Liver (tissue), 10 donors: ENCODE measurements at places on chromosomes 13 and 19.

DNA sequence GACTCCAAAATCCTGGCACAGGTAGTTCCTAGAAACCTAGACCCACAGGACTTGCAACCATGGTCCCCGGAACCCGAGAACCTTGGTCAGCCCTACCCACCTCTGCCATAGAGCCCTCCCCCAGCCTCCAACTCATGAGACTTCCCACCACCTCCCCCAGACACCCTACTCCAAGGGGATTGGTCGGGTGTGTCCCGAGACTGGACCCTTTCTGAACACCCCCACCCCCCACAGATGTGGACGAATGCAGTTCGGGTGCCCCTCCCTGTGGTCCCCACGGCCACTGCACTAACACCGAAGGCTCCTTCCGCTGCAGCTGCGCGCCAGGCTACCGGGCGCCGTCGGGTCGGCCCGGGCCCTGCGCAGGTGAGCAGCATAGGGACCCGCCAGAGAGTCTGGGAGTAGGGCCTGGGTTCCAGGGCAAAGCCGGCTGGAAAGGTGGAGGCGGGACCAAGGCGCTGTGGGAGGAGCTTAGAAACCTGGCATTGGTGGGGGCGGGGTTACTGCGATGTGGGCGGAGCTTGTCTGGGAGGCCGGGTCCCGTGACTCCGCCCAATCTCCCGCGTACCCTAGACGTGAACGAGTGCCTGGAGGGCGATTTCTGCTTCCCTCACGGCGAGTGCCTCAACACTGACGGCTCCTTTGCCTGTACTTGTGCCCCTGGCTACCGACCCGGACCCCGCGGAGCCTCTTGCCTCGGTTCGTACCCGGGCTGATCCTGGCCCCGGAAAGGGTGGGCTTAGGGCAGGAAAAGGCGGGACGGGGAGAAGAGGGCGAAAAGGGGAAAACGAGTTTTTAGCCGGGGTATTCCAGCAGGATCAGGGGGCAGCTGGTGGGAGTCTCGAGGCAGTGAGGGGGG, 11.9 kb downstream of the LTBP4 start:
- peaks cover 4% of the 10 kb centered on the region for H3K27me3 ChIP-seq
- no peaks in the 10 kb centered on the region for H3K36me3 ChIP-seq
- H3K4me1 ChIP-seq: peaks cover 20% of the 10 kb centered on the region
- peak; percentile 79 for DNase-seq
- no peak overlapping the region for H3K27ac ChIP-seq

- no peak overlapping the region for H3K4me3 ChIP-seq
- no peaks in the 10 kb centered on the region for H3K27me3 ChIP-seq
- H3K4me1 ChIP-seq: no peaks in the 10 kb centered on the region
- no peak overlapping the region for H3K27ac ChIP-seq
These were observed 109.3 kb downstream of the ABCC4 start for GRCh38 chr13:95191821-95192563.

GRCh38 chr19:51187395-51188226, 37.3 kb upstream of the CD33 start:
- no peaks in the 10 kb centered on the region for H3K4me1 ChIP-seq
- H3K36me3 ChIP-seq: no peaks in the 10 kb centered on the region
- no peaks in the 10 kb centered on the region for H3K27me3 ChIP-seq
- no peak overlapping the region for H3K4me3 ChIP-seq

DNA sequence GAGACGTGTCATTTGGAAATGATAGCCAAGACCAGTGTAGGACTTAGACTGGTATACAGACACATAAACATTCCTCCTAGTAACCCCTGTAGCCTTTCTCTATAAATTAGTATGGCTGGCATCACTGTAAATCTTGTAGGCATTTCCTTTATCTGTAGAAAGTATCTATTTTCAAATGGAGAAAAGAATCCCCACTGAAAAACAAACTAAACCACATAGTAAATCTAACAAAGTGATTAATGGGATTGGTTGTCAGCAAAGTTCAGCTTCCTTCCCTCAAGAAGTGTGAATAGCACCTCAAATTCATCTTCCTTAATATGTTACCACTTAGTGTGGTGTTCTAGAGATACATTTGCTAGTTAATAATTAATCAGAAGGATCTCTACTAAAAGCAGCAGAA, 119.4 kb upstream of the NBEA start:
- no peak overlapping the region for H3K27ac ChIP-seq
- H3K36me3 ChIP-seq: no peaks in the 10 kb centered on the region
- H3K27me3 ChIP-seq: no peaks in the 10 kb centered on the region
- H3K4me1 ChIP-seq: no peaks in the 10 kb centered on the region
- H3K4me3 ChIP-seq: no peak overlapping the region

DNA sequence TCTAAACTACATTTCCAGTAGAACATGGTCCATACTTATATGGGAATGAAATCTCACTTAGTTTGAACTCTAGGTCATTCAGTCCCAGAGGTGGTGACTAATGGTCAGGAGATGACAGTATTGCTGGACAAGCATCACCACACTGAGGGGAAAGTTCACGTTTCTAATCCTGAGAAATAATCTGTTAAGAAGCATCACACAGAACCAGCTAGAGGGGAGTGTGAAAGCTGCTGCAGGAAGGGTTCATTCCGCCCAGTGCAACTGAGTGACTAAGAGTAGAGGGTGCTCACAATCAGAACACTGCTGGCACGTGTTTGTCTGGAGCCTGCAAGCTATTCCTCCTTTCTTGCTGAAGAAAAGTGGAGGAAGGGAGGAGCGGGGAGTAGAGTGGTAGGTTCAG, 2.7 kb downstream of the COL4A1 start:
- H3K4me3 ChIP-seq: no peak overlapping the region
- H3K27me3 ChIP-seq: peaks cover 10% of the 10 kb centered on the region
- no peaks in the 10 kb centered on the region for H3K36me3 ChIP-seq
- no peak for DNase-seq
- peaks cover 3% of the 10 kb centered on the region for H3K4me1 ChIP-seq

- no peaks in the 10 kb centered on the region for H3K27me3 ChIP-seq
- no peak overlapping the region for H3K27ac ChIP-seq
- no peaks in the 10 kb centered on the region for H3K4me1 ChIP-seq
- DNase-seq: no peak
These were observed 532.8 kb downstream of the UQCRFS1 start for GRCh38 chr19:28680111-28680510.

- DNase-seq: no peak
- no peak overlapping the region for H3K27ac ChIP-seq
- no peaks in the 10 kb centered on the region for H3K36me3 ChIP-seq
- no peak overlapping the region for H3K4me3 ChIP-seq
- no peaks in the 10 kb centered on the region for H3K27me3 ChIP-seq
These were observed 100.0 kb upstream of the PCDH9 start for GRCh38 chr13:67330149-67330548.

DNA sequence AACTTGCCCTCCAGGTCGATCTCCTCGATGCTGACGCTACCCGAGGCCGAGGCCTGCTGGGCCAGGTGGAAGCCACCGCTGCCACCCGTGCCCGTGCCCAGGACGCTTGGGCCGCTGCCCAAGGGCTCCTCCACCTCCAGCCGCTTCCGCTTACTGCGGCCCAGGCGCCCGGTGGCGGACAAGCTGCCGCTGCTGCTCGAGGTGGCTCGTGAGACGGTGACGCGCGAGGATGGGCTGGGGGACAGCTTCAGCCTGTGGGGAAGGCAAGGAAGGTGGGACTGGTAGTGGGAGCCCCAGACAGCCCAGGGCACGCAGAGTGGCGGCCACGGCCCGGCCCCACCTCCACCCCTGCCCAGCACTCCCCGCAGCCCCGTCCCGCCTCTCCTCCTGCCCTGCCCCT, 6.5 kb upstream of the TIMM13 start:
- no peaks in the 10 kb centered on the region for H3K27me3 ChIP-seq
- no peak overlapping the region for H3K4me3 ChIP-seq
- no peak for DNase-seq
- peaks cover 5% of the 10 kb centered on the region for H3K36me3 ChIP-seq
- no peak overlapping the region for H3K27ac ChIP-seq
- H3K4me1 ChIP-seq: no peaks in the 10 kb centered on the region

- H3K27ac ChIP-seq: no peak overlapping the region
- DNase-seq: no peak
- no peak overlapping the region for H3K4me3 ChIP-seq
- H3K36me3 ChIP-seq: no peaks in the 10 kb centered on the region
- H3K27me3 ChIP-seq: no peaks in the 10 kb centered on the region
These were observed 58.9 kb downstream of the SPACA7 start for GRCh38 chr13:112434937-112435523.

DNA sequence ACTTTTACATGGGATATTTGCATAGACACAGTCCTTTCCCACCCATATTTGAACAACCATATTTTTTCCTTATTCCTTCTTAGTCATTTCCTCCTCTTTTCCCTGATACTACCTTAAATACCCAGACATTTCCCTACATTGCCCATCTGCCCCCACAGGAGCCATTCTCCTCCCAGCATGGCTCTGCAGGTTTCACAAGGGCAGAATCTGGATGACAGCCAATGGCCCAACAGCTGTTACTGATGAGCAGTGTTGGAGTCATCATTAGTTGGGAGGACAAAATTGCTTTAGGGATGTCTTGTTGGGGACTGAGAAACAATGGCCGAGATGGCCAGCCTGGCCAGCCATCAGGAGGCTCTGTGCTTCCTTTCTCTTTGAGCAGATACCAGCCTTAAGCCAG, 209.5 kb downstream of the KLF5 start:
- no peak overlapping the region for H3K27ac ChIP-seq
- H3K4me3 ChIP-seq: no peak overlapping the region
- no peaks in the 10 kb centered on the region for H3K27me3 ChIP-seq
- H3K36me3 ChIP-seq: no peaks in the 10 kb centered on the region
